ENCODE measurements at places on chromosomes 13 and 19. TPM values are rescaled to one million over a fixed set of nuclear protein-coding genes. Genes with fewer than 3 reads are reported as not detected.

The ZNF443 gene
- total RNA-seq: 2.3 TPM

The GAMT gene
- total RNA-seq: 191 TPM

The IRGC gene
- total RNA-seq: not detected

The NLRP11 gene
- total RNA-seq: not detected

The ZNF763 gene
- total RNA-seq: 0.59 TPM

The ZNF709 gene
- 3.2 TPM for total RNA-seq

The SRRM5 gene
- 0.10 TPM for total RNA-seq

The PEAK3 gene
- total RNA-seq: 0.16 TPM

The ZNF460 gene
- 69.2 TPM for total RNA-seq

The AP1M2 gene
- 1.6 TPM for total RNA-seq

The CEACAM4 gene
- not detected for total RNA-seq

The CBLC gene
- not detected for total RNA-seq

The KLK1 gene
- not detected for total RNA-seq

The ACP7 gene
- total RNA-seq: not detected

The SBK3 gene
- 5.1 TPM for total RNA-seq

The SGCG gene
- 131 TPM for total RNA-seq

The OR4F17 gene
- total RNA-seq: not detected

The ACER1 gene
- not detected for total RNA-seq

The CCDC122 gene
- total RNA-seq: 5.2 TPM

All from myocyte (in vitro differentiated cells).